ENCODE measurements at places on chromosomes 13 and 19.
A peak's percentile ranks its signal among the peaks of the same experiment; 100 is the strongest.

- no peak for DNase-seq
These were observed 8.7 kb downstream of the ZNF71 start for GRCh38 chr19:56603829-56604228.

GRCh38 chr13:49791315-49791710 lies 1.2 kb downstream of the KPNA3 start:
- DNase-seq, result no peak

DNA sequence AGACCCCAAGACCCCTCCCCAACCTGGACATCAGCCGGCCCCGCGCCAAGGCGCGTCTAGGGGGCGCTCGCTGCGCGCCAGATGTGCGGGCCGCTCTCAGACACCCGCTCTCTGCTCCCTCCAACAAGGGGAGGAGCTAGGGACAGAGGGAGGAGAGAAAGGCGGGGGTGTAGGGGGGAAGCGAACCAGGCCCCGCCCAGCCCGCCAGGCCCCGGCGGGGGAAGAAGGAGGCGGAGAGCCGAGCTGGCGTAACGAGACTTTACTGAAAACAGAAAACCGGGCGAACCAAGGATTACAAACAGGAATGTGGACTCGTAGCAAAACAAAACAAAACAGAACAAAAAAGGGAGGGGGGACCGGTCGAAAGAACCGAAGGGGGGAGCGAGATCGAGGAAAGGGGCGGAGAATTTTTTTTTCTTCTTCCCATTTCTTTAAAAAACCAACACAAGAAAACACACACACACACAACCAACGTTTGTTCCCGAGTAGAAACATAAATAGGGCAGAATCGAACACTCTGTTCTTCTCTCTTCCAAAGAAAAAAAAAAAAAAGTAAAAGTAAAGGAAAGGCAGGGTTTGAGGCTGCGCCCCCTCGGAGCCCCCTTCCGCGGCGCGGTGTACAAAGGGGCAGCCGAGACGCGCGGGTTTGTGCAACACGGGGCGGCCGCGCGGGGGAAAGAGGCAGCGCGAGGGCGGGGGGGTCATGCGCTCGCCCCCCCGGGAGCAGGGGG lies 1.7 kb downstream of the JUND start:
- peak; percentile 90 for DNase-seq

- DNase-seq, result no peak
These were observed 9.2 kb upstream of the GNA11 start for GRCh38 chr19:3084943-3085342.

- no peak for DNase-seq
These were observed 35.4 kb downstream of the PCCA start for GRCh38 chr13:100124265-100124664.

GRCh38 chr13:95382411-95382810 lies 81.2 kb upstream of the ABCC4 start:
- no peak for DNase-seq

- no peak for DNase-seq
These were observed at the start of gene ADAMTSL5 for GRCh38 chr19:1512671-1513498. ADAMTSL5 (minus strand) TSS chr19:1513019; CDS start chr19:1510943, 2,076 bp downstream.

DNA sequence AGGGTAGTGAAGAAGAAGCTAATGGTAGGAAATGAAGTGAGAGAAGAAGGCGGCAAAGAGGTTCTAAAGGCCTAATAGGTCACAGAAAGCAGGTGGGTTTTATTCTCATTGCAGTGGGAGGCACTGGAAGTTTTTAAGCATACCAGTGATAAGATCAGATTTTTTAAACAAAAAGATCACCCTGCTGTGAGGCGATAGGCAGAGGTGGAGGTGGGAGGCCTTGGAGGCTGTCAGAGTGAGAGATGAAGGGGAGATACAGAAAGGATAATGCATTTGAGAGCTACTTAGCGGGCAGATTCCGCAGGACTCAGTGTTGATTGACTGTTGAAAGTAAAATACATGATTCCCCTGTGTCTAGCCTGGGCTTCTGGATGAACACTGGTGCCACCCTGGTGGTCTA lies 116.7 kb upstream of the FRY start:
- DNase-seq, result no peak

DNA sequence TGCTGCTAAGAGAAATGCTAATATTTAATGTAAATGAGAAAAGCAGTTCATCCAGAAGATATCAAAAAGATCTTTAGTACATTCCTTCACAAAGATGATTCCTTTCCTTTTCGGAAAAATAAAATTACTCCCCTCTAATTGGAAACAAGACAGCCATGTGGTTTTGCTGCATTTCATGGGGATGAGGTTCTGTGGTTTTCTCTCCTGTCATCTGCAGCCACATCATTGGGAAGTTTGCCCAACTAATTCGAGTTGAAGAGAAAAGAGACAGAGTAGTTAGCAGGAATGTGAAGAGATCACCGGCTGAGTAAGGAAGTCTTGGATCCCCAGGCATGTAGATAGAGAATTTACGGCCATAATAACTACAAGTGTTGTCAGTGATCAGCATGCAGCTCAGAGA lies 122.1 kb downstream of the CYSLTR2 start:
- DNase-seq, result no peak

GRCh38 chr19:7629347-7630054 lies at the start of the genes PET100 and XAB2:
PET100 (plus strand) TSS chr19:7629793; CDS start chr19:7629834, 41 bp downstream.
XAB2 (minus strand) TSS chr19:7629545; CDS start chr19:7629527, 18 bp downstream.
- peak; percentile 99 for DNase-seq

GRCh38 chr19:16608290-16608739 lies 19.7 kb downstream of the MED26 start:
- no peak for DNase-seq

Measured in NCI-H1105 treated with DMSO at 0.1 percent for 48 hours (cell line).